ENCODE measurements at places on chromosomes 11 and 22.

GRCh38 chr11:10641912-10642697, 51.5 kb downstream of the IRAG1 start:
- DNase-seq, result no peak

DNA sequence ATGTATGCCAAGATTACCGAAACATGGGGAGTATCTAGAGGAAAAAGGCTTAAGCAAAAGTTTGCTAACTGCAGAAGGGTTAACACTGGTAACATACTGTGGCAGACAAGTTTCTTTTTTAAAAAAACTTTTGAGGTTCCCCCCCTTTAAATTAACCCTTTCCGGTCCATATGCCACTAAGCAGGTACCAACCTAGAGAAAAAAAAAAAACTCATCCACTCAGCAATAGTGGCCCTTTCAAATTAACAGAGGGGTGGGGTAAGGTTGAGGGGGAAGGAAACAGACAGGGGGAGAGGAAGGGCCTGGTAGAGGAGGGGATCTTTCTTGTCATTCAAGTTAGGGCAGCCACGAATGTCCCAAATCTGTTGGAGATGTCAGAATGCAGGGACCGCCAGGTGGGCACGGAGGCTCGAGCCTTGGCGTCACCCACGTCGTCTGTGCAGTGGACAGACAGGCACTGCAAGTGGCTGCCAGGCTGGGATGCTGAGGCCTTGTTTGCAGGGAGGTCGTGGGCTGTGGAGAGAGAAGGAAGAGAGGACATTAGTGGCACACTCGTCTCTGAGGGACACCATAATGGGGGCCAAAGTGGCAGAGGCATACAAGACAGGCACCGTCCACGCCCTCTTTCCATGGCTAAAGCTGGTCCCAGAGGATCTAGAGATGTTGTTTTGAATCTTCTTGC, 50.8 kb downstream of the MN1 start:
- peak; percentile 10 for DNase-seq

GRCh38 chr22:42972649-42973535, 42.1 kb downstream of the PACSIN2 start:
- no peak for DNase-seq

- peak; percentile 76 for DNase-seq
These were observed 454.7 kb downstream of the INSC start for GRCh38 chr11:15569305-15570025.

GRCh38 chr11:13550761-13551160, 55.0 kb upstream of the PTH start:
- no peak for DNase-seq

DNA sequence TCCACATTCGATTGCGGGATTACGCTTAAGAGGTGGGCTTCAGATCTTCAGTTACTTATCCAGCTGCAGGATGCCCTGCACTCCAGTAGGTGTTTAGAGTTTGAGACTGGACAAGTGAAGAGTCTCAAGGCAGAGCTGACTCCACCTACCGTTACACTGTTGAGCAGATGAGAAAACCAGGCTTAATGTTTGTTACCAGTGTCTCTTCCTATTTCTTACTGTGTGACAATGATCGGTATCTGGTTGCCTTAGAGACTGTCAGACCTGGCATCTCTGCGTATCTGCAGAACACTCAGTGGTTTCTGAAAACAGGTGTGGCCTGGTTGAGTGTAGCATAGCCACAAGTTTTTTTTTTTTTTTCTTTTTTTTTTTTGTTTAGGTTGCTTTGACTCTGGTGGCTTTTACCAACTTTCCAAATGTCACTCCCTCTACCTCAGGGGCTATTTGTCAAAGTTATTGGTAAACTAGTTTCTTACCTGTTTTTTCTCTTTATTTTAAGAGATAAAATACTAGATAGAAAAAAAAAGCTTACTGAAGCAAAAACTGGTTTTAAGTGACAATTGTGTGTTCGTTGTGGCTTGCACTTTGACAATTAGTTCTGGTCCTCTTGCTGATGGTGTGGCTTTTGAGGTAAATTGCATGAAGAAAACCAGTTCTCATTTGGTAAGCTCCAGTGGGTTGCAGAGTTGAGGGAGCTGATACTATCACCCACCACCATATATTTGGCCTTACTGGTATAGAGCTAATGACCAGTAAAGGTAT, 284.8 kb downstream of the ETS1 start:
- no peak for DNase-seq

- no peak for DNase-seq
These were observed 62.1 kb downstream of the RBFOX2 start for GRCh38 chr22:35966314-35967045.

DNA sequence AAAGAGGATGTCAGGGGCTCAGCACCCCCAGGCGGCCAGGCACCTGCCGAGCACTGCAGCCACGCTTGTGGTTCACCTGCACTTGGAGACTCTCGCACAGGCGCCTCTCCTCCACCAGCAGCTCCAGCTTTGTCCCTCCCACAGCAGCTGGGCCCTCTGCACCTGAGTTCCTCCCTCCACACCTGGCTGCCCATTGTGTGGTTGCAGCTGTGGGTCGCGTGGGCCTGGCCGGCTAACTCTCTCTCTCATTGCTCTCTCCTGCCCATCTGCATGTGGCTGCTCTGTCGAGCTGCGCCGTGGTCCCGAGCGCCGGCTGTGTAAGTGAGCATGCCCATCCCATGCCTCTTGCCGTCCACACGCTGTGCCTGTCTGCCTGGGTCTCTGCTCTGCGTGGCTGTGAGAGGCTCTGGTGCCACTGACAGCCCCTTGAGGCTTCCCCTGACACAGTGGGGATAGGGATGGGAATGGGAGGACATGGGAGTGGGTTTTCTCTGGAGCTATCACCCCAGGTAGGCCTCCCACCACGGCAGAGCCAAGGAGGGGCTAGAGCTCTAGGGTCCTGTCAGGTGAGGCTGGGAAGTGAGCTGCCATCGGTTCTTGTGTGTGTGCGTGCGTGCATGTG, 8.5 kb upstream of the ACR start:
- DNase-seq, result no peak

DNA sequence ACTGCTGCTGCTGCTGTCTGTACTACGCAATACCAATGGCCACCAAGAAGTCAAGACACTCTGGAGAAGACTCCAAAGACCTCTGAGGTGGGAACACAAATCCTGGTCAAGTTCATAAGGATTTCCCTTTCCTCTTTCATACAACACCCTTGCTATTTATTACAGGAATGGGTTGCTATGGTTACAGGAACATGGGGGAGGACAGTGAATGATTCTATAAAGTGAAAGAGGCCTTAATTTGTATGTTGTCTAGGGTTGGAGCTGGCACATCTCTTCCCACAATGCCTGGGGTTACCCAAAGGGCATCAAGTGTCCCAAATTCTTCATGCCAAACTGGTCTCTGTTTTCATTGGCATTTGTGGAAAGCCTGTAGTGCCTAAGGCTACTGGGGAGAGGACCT, 11.4 kb upstream of the SEC14L3 start:
- DNase-seq, result no peak

Data from left hindlimb (tissue), 1 donor.